ENCODE measurements at places on chromosomes 3 and 15. TPM values are rescaled to one million over a fixed set of nuclear protein-coding genes. Genes with fewer than 3 reads are reported as not detected.
A peak's percentile ranks its signal among the peaks of the same experiment; 100 is the strongest.

DNA sequence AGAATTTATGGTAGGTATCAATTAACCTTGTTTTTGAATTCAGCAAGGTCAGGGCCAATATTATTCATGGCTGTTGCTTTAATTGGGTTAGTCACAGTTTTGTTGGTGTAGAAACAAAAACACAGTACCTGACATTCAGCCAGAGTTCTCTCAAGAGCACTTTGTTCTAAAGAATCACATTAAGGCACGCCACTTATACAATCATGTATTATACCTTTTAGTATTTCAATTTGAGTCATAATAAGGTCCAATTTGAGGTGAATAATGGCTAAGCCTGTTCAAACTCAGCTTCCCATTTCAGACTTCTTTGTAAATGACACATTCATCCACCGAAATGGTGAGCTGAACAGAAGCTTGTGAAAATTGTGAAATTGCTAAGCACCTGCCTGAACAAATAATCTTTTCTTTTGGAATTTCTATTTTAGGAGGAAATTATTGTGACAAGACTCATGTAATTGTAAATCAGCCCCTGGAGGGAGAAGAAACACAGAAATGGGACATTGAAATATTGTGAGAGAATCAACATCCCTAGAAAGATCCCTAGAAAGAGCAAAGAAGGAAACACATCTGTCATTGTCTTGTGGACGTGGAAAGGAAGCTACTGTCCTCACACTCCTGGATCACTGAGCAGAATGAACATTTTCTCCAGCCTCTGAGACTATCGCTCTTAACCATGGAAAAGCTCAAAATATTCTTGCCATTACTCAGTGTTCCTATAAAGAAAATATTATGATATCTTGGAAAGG, 29.3 kb downstream of the RIOX2 start:
- DNase-seq = no peak

DNA sequence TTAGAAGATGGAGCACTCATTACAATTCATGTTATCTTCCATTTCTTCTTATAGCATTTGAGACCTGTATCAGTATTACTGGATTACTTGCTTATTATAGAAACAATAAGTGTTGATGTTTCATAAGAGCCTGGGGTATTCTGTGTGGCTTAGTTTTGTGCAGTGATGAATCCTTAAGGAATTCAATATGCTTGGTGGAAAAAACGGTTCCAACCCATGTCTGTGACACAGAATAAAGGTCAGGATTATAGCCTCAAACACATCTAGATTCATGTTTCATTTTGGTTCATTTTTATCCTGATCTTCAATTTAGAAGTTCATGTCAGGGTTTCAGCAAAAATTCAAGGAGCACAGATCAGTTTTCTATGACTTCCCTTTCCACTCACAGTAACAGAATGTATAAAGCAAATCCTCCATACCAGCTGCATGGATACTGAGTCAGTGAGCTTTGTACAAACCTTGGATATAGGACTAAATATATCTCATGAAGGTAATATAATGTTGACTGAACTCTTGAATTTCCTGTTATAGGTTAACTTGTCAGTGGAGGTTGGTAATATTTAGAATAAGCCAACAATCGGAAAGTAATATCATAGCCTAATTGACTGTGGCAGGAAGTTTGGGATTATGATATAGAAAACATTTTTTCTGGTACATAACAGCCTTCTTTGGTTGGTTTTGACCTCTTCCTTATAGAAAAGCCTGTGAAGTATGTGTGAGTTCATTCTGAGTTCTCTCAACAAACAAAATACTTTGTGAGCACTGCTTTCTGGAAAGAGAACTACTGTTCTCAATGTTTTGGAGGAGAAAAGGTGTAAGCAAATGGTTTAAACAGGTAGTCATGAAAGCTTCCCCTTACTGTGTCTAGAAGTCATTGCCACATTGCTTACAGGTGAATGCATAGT, 218.2 kb upstream of the TPM1 start:
- no peak for DNase-seq

- peak; percentile 95 for DNase-seq
Observed at GRCh38 chr3:172516318-172517214, 6.7 kb downstream of the TNFSF10 start.

- DNase-seq = peak; percentile 71
Observed at GRCh38 chr15:76840830-76841460, 64.2 kb downstream of the SCAPER start.

DNA sequence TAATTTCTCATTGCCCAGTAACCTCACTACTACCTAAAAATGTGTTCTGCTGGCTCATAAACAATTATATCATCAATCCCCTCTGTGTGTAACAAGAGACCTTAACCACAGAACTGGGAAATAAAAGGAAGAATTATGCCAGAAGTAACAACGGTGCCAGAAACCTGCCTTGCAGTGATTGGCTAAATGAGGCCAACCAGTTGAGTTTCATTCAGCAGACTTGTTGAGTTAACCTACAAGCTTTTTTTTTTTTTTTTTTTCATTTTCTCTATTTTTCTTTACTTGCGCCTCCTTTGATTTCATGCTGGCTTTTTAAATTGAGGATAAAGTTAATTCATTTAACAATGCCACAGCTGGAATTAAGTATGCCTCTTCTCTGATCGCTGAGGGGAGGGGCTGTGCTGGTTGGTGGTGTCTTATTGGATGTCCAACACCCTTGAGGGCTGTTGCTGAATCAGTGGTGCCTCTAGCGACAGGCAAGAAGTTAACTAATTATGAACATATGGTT, 30.0 kb upstream of the GMNC start:
- DNase-seq = no peak

GRCh38 chr3:9480265-9480664, 73.4 kb downstream of the LHFPL4 start:
- no peak for DNase-seq

DNA sequence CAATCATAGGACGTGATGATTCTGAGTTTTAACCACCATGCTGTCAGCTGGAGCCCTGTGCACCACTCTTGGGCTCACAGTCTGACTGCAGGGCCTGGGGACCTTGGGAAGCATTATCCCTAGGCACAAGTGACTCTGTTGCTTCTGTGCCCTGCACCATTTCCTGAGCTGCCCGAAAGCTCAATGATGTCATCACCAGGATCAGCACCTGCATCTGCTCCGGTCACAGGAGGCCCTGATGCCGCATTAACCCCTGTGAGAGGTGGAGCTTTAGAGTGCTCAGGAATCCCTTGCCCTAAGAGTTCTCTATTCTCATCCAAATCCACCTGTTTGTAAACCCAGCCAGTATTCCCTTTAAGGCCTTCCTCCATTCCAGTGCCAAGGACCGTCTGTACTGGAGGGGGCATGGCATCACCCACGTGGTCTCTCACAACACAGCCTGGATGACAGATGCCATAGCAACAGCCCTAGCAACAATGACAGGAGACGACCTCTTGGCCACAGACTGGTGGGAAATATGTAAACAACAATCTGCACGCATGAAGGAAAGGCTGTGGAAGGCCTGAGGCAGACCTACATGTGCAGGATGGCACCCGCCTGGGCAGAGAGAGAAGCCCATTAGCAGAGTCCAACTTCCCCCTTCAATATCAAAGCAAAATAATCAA, 37.9 kb downstream of the NTRK3 start:
- peak; percentile 5 for DNase-seq

DNA sequence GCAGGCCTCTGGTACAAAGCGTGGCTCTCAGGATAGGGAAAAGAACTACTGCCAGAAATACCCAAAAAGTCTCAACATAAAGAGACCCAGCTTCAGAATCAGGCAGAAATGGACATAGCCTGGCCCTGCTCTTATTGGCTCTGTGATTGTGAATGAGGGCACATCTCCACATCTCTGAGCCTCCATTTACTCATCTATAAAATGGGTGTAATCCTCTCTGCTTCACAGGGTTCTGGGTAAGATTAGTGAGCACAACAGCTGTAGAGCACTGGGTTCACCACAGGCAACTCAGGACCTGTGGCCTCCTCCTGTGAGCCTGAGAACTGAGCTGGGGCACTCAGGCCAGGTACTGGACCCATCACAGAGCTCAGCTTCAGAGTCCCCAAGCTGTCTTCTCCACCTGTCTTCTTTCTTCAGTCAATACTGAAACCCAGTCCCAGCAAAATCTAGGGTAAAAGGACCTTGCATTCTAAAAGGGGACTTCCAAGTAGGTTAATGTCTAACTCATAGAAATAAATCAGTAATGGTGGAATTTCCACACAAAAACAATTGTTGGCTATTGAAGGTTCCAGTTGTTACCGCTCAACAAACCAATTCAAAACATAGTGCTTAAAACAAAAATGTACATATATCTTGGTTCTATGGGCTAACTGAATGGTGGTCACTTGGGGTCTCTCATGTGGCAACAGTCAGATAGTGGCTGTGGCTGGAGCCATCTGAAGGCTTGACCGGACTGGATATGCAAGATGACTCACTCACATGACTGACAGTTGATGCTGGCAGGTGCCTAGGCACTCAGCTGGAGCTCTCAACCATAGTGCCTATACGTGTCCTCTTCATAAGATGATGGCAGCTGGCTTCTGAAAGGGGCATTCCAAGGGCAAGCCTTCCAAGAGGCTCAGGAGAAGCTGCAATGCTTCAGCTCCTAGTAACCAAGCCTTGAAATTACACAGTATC, 47.3 kb downstream of the TRIM42 start:
- DNase-seq = no peak

- DNase-seq = no peak
Observed at GRCh38 chr15:63202861-63203260, 13.5 kb downstream of the RAB8B start.

DNA sequence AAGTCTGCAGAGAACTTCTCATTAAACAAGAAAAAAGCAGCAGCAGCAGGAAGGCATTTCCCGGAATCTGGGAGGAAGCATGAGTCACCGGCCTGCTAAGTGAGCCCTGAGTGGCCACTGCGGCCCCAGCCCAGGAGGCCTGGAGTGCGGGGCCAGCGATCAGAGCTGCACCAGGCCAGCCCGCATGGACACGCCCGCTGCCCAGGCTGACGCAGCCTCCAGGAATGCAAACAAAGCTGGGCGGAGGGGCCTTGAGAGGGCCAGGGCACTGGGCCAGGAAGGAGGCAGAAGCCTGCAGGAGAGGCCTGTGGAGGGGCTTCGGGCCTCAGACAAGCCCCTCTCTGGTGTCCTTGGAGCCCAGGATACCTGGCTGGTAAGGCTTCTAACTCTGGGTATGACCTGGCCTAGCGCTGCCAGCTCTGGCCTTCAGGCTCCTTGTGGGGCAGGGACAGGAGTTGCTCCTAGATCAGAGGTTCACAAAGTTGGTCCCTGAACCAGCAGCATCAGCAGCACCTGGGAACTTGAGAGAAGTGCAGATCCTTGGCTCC, 101.2 kb downstream of the SMAD6 start:
- peak; percentile 98 for DNase-seq

- no peak for DNase-seq
Observed at GRCh38 chr15:34314491-34315490, 22.8 kb downstream of the SLC12A6 start.

GRCh38 chr3:3628676-3629328, 170.4 kb upstream of the LRRN1 start:
- no peak for DNase-seq

GRCh38 chr3:190118438-190118837, 2.3 kb downstream of the P3H2 start:
- no peak for DNase-seq

DNA sequence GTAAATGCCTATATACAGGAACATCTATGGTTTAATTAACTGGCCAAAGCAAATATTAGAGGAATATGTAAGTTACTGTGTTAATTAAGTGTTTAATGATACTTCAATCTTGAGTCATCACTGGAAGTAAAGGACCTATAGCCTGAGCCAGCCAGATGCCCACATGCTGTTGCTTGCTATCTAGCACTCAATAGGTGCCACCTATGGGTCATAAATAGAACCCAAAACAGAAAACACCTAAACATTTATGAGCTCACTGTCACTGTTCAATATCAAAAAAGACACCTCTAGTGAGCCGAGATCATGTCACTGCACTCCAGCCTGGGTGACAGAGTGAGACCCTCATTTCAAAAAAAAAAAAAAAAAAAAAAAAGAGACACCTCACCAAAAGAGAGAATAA, 48.4 kb upstream of the IP6K2 start:
- peak; percentile 26 for DNase-seq

GRCh38 chr15:41494922-41495735, 1.5 kb downstream of the ITPKA start:
- DNase-seq = no peak

DNA sequence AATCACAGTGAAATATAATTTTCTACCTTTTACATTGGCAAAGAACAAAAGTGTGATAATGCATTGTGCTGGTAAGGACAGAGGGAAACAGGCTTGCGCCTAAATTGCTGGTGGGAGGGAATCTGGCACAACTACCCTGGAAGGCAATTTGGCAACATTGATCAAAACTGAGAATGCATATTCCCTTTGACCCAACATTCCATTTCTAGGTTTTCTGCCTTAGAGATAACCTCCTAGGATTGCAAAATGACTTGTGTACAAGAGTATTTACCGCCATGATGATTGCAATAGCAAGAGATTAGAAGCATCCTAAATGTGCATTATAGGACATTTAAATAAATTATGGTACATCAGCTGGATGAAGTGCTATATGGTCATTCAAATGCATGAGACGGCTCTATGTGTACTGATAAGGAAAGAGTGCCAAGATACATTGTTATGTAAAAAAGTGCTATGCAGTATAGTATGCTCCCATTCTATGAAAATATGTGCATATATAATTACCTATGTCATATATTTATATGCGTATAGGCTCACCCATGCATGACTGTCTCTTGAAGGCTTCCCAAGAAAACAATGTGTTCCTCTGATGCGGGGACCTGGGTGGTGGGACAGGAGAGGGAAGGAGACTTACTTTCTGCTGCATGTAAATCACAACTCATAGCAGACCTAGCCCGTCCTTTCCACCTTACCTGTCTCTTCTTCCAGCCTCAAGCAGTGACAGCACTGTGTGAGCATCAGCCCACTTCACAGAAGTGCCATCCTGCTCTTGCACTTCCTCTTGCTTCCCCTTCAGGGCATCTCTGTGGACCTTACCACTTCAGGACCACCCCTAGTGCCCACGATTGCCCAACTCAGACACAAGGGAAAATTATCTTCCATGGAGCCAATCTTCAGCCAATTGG, 249.9 kb upstream of the TLE3 start:
- no peak for DNase-seq

DNA sequence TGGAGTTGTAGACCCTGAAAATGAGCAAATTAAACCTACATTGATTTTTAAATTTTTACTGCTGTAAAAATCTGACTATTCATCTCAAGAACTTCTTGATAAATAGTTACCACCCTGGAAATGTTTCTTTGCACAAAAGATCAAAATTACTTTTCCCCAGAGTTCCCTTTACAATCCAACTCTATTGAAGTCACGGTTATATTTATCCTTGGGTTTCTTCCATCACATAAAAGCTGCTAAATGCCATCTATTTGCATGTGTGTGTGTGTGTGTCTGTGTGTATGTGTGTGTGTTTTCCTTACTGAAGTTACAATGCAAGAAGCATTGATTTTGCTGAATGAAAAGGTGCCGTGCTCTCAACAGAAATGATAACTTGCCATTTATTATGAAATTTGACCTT, 1273.0 kb downstream of the ROBO2 start:
- no peak for DNase-seq

Gene CHST13
- 0.05 TPM for total RNA-seq

Gene TPRG1
- total RNA-seq = 0.21 TPM

Gene GASK1A
- total RNA-seq = not detected

Gene GRIP2
- total RNA-seq = not detected

Gene THSD4
- total RNA-seq = 19.5 TPM

Gene NEK10
- total RNA-seq = 2.8 TPM

Gene PLA2G4D
- 0.03 TPM for total RNA-seq
